ENCODE measurements at places on chromosomes 4 and X.

DNA sequence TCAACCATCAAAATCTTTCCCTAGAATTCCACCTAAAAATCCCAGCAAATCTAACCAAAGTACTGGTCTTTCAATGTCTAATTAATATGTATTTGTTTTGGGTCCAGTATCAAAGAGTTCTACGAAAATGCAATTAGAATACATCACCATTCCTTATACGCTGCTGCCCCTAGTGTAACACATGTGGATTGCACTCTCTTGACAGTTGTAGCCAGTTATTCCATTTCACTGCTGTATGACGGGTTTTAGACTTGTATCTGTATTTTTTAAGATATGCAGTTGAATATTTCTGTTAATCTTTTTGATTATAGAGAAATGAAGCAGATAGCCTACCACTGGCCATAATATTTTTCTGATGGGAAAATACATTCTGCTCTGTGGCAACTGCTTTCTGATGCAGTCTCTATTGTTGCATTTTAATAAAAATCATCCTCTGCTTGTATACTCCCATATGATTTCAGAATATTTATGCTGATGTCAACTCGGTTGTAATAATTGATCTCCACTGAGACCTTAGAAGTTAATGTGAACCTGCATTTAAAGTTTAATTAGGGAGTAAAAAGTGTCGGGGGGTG lies 17.1 kb upstream of the PAGE2B start:
- ATAC-seq = peak; percentile 64

- ATAC-seq = no peak
These were observed 218.9 kb downstream of the ASMT start for GRCh38 chrX:1833656-1834360.

DNA sequence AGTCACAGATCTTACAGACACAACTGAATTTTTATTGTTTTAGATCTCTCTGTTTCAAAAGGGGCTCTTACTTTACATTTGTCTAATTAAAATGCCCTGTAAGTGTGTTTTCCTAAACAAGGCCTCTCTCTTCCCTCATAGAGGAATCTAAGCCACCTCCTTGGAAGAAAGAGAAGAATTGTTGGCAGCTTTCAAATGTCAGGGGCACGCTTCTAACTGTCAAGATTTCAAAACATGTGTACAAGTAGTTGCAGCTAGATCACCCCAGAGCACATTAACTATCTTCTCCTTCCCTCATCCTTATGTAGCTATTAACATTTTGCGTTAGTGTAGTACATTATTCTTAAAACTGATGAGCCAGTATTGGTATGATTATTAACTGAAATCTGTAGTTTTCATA lies 266.5 kb upstream of the BOD1L1 start:
- ATAC-seq = no peak

DNA sequence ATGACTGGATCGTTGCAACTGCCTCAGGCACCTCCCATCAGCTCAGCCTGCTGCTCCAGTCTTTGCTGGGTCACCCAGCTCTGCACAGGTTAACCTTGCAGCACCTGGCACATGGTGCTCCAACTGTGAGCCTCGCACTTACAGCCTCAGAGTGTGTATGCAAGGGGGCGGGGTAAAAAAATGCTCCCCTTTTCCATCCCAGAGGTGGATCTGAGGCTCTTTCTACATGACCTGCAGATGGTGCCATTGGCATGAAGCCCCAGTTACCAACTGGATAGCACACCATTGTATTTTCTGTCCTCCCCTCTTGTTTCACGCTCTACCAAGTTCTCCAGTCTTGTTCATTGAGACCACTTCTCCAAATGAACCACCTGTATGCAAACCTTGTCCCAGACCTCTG lies 46.2 kb upstream of the TRPC3 start:
- no peak for ATAC-seq

DNA sequence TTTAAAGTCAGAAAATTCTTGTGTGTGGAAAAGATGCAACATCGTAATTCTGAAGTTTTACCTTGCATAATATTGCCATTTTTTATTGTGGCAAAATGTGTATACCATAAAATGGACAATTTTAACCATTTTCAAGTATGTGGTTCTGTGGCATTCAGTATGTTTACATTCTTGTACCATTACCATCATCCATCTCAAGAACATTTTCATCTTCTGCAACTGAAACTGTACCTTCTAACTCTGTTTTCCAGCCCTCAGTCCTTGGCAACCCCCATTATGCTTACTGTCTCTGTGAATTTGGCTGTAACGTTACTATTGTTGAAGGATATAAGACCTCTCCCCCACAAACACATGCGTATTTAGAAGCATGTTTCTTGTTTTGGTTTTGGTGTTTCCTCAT lies 123.2 kb downstream of the BMPR1B start:
- no peak for ATAC-seq

DNA sequence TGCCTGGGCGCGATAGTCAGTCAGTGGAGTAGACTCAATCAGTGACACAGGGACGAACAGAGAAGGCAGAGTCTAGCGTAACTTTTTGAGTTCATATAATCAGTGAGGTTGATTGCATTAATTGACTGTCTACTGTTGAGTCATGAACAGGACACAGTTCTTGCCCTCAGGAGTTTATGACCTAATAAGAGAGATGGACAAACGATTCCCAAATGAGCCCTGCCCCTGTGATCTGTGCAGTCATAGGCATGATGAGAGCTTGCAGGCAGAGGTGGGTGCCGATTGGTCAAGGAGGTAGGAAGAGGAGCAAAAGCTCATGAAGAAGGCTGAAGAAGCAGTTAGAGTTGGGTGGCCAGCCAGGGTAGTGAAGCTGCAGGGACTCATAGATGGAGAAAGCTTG lies 57.1 kb downstream of the ADD1 start:
- ATAC-seq = no peak

DNA sequence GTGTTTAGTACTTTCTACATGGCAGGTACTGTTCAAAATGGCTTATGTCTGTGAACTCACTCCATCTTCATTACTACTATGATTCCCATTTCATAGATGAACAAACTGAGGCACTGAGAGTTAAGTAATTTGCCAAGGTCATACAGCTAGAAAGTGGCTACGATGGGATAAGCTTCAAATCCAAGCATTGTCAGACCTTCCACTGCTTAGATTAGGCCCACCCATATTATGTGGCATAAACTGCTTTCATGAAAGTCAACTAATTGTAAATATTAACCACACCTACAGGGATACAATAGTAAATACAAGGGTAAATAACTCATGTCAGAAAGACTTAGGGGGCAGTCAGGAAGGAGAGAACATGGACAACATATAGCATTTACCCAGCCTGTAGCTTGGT lies 68.8 kb downstream of the SLITRK2 start:
- no peak for ATAC-seq

DNA sequence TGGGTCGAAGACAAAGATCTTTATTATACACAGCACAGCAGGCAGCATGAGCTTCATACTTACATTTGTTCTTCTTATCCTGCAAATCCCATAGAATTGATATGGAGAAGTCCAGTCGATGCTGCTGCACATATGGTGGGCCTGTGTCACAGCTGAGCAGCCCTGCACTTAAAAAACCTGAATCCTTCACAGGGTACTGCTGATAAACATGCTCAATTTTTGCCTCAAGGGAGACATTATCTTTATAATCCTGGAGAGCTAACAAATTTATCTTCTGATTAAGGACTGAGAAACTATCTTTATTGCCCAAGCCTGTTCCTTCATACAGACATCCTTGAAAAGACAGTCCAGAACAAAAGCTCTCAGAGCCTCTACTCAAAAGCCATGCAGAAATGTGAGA lies 434.4 kb upstream of the FAM47C start:
- no peak for ATAC-seq

GRCh38 chr4:119825696-119826095 lies 197.1 kb upstream of the PDE5A start:
- no peak for ATAC-seq

GRCh38 chrX:108558217-108558616 lies 118.6 kb downstream of the COL4A5 start:
- no peak for ATAC-seq

DNA sequence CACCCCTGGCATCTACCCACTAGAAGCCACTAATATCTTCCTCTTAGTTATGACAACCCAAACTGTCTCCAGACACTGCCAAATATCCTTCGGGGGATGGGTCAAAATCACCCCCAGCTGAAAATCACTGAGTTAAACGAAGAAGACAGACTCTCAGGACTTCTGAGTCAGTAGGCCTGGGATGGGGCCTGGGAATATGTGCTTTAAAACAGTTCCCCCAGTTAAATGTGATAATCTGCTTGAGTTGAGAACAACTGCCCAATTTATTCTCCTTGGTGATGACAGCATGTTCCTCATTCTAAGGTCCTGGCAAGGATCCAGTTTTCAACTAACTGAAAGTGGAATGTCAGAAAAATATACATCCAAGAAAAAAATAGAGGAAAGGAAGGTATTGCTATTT lies 52.4 kb downstream of the CBLL2 start:
- no peak for ATAC-seq

- no peak for ATAC-seq
These were observed 152.3 kb downstream of the DCLK2 start for GRCh38 chr4:150230561-150230960.

DNA sequence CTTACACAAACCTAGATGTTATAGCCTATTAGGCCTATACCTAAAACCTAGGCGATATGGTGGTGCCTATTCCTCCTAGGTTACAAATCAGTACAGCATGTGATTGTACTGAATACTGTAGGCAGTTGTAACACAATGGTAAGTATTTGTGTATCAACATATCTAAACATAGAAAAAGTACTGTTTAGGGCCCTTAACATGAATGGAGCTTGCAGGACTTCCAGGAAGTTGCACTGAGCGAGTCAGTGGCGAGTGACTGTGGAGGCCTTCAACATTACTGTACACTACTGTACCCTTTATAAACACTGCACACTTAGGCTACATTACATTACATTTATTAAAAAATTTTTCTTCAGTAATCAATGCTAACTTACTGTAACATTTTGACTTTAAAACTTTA lies 37.8 kb downstream of the WWC2 start:
- ATAC-seq = no peak

DNA sequence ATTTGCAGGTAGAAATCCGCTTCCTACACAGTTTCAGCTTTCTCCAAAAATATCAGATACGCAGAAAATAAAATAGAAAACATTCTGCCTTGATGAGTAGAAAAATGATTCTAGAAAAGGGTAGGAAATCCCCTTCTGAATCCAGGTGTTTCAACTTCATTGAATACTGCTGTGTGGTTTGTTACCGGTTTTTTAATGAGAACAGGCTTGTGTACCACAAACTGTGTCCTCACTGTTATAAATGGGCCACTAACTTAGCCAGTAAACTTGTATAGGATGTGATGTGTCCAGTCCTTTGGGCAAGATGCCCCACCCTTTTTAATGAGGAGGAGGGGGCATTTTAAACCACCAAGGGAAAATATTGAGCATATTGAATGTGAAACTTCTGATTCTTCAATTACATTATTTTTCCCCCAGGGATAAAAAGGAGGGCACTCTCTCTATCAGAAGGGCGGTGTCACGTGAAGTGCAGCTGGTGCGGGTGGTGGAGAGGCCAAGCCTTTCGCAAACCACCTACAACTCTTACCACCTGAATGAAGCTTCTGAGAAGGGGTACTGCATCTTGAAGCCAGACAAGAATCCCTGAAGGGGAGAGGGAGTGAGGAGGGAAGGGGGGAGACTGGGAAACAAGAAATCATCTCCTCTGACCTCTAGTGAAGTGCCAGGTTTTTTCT lies 4.5 kb downstream of the CXXC4 start:
- ATAC-seq = no peak

DNA sequence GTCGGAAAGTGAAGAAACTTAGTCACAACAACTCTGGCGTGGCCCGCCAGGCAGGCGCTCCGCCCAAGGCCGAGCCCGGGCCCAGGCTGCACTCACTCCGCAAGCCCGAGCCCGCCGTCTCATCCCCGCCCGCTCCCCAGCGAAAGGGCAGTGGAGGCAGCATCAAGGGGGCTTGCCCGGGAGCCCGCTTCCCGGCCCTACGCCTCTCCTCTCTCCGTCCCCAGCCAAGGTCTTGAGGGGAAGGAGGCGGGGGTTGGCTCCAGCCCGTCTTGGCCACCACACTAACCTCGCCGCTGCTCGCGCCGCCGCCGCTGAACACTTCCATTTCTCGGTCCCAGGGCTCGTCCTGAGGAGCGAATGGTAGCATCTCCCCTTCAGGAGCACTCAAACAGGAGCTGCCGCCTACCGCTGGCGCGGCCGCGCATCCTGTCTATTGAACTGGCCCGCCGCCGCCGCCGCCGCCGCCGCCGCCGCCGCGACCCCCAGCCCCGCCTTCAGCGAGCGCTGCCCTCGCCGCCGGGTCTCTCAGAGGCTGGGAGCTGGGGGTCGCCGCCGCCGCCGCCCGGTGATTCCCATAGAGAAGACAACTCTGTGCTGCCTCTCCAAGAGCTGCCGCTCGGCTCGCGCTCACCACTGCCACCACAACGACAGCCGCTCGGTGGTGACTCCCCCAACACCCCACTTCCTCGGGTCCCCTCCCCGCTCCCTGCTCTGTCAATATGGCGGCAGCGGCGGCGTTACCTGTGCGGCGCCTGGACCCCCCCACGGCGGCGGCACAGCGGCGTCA lies at the start of gene RPS6KA6:
RPS6KA6 (minus strand) TSS at position 667 of the 787 bp plus-strand sequence; CDS start at position 367, 300 bp downstream.
- ATAC-seq = no peak

GRCh38 chrX:16191605-16192004 lies 24.3 kb downstream of the MAGEB17 start:
- no peak for ATAC-seq

DNA sequence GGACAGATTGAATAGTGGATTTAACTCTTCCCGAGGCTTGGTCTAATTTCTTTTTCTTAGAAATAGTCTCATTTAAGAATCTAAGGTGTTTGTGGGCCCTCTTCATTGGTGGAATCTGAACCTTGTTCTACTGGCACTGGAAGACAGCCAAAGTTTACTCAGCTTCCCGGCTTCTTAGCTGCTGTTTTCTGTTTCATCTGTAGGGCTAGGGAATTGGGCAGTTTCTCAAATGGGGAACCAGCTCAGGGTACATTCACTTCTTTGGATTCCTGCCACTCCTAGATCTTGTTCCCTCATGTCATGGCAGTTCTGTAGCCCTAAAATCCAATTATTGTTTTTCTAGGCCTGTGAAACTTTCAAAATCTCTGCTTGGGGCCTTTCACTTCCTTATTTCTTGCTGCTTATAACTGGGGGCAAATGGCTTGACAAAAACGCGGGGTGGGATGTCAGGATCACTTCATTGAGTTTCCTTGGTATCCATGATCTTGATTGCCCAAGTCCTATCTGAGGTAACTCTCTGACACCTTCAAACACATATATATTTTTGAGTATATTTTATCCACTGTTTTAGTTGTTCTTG lies 985.0 kb downstream of the C4orf33 start:
- no peak for ATAC-seq

DNA sequence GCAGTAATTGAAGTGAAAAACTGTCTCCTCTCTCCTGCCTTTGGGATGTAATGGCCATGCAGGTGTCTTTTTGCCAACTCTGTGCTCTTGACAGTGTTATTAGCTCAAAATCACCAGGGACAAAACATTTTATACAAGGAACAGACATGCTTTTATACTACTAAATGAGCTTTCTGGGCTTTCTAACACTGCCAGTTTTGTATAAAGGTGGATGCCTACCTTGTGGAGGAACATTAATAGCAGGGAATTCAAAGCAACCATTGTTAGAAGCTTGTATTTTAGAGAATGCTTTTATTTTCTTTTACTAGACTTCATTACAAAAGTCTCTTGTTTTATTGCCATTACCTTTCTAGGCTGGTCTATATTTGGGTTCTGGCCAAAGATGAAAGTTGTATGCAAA lies 54.7 kb upstream of the ARSJ start:
- no peak for ATAC-seq

GRCh38 chr4:150593996-150594395 lies 12.0 kb downstream of the MAB21L2 start:
- no peak for ATAC-seq

GRCh38 chr4:98055800-98056501 lies 87.3 kb downstream of the STPG2 start:
- ATAC-seq = no peak

- peak; percentile 58 for ATAC-seq
These were observed 6.0 kb upstream of the EFNB1 start for GRCh38 chrX:68822641-68823410.

GRCh38 chr4:109157696-109158095 lies 144.8 kb downstream of the COL25A1 start:
- no peak for ATAC-seq
